Melanocyte of skin (primary cell): ENCODE measurements at places on chromosomes 16 and 17. TPM values are rescaled to one million over a fixed set of nuclear protein-coding genes. Genes with fewer than 3 reads are reported as not detected.

CASKIN1 gene
- total RNA-seq = under 0.01 and 1.7 TPM in 2 replicates

CD300LB gene
- not detected in 2 replicates for total RNA-seq

KRTAP4-9 gene
- not detected in 2 replicates for total RNA-seq

ASIC2 gene
- not detected in 2 replicates for total RNA-seq

TBC1D26 gene
- 0.33 TPM in 1 of 2 replicates, not detected in the other for total RNA-seq

CDH3 gene
- total RNA-seq = 196 and 233 TPM in 2 replicates

EIF5A gene
- 773 and 830 TPM in 2 replicates for total RNA-seq

ZNF500 gene
- total RNA-seq = 10.9 and 11.4 TPM in 2 replicates

CFAP97D1 gene
- total RNA-seq = under 0.01 and 0.15 TPM in 2 replicates

RASD1 gene
- total RNA-seq = 1.7 TPM in 2 replicates

PRAC1 gene
- total RNA-seq = not detected in 2 replicates

MARVELD3 gene
- total RNA-seq = not detected in 2 replicates

PITPNM3 gene
- total RNA-seq = 0.36 and 0.69 TPM in 2 replicates
